Stimulated activated CD4-positive, alpha-beta T cell treated with anti-CD3 and anti-CD28 coated beads, Interleukin-15, amount 100 ng/mL, for 1 hour (primary cell): ENCODE measurements at places on chromosomes 12 and 14.

GRCh38 chr12:27571463-27571862 is 47.5 kb downstream of the PPFIBP1 start:
- DNase-seq: no peak

DNA sequence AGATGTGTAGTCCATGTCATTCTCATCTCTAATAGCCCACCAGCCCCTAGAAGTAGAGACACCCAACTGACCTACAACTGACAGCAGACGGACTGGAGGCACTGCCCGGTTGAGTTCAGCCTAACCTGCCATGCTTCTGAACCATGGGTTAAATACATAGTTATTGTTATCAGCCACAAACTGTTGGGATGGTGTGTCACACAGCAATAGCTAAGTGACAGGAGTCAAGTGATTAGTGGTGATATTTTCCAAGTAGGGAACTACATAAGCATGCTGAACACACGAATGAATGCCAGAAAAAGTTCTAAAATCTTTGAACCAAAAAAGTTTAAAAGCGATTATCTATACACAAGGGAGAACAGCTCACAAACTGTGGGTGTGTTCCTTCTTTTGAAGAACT is 80.1 kb downstream of the SYNE3 start:
- DNase-seq: no peak

- no peak for DNase-seq
These were observed 7.3 kb upstream of the EDDM3B start for GRCh38 chr14:20760950-20761349.

GRCh38 chr12:53227836-53228235 is 4.2 kb downstream of the RARG start:
- no peak for DNase-seq

DNA sequence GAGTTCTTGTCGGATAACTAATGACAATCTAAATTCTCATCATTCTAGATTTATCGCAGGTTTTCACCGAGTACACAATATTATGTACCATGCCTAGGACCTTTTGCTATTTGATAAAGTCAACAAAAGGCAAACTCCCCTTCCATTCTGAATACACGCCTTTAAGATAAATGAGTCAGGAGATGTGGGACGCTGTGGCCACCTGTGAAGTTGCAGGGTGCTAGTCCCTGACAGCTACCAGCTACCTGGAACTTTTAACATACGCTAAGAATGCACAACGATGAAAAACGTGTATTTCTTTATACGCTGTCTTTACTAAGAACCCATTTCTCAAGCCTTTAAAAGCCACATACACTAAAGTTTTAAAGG is 678 bp downstream of the MDM1 start:
- DNase-seq: no peak

GRCh38 chr12:109762673-109763191 is 49.1 kb downstream of the FAM222A start:
- DNase-seq: no peak

DNA sequence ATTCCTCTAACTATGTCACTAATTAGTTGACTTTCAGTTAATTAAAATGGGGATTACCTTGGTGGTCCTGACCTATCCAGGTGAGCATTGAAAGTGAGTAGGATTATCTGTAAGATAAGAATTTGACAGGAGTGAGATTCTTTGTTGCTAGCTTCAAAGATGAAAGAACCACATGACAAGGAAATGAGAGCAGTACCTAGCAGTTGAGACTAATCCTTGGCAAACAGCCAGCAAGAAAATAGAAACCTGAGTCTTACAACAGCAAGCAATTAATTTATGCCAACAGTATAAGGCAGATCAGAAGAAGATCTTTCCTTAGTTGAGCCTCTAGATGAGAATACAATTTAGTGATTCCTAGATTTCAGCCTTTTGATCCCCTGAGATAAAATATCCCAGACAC is 1058.4 kb downstream of the LRFN5 start:
- DNase-seq: no peak

DNA sequence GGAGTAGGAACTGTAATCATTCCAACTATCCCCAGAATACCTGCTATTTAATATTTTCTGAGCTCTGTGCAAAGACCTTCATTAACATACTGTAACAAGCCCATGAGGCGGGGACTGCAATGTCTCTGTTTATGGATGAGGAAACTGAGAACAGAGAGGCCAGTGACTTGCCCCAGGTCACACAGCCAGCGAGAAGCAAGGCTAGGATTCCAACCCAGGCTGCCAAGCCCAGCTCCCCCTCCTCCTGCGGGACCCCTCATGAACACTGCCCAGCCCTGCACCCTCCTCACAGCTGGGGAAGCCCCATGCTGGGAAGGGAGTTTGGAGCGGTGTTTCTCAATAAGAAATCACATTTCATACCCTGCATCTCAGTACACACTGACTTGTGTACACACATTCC is 10.9 kb downstream of the HVCN1 start:
- DNase-seq: no peak

GRCh38 chr14:99157246-99157645 is 114.8 kb downstream of the BCL11B start:
- DNase-seq: no peak

GRCh38 chr14:105647784-105648608 is 121.6 kb downstream of the TMEM121 start:
- no peak for DNase-seq
